ENCODE measurements at places on chromosomes 6 and 20.

DNA sequence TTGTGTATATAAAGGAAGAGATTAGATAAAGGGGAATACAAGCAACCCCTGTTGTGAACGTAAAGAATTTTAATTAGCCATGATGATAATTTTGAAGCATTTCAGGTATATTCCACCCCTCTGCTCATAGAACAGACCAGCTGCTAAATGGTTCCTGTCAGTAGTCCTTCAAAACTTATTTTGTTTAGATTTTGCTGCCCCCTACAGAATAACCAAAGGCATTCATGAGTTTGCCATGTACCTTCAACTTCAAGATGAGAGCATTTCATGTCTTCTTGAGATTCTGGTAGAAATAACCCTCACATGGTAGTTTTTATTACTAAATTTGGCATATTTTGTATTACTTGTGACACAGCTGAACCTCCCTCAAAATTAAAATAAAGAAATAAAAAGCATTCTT is 1586.7 kb downstream of the HACE1 start:
- DNase-seq = no peak

DNA sequence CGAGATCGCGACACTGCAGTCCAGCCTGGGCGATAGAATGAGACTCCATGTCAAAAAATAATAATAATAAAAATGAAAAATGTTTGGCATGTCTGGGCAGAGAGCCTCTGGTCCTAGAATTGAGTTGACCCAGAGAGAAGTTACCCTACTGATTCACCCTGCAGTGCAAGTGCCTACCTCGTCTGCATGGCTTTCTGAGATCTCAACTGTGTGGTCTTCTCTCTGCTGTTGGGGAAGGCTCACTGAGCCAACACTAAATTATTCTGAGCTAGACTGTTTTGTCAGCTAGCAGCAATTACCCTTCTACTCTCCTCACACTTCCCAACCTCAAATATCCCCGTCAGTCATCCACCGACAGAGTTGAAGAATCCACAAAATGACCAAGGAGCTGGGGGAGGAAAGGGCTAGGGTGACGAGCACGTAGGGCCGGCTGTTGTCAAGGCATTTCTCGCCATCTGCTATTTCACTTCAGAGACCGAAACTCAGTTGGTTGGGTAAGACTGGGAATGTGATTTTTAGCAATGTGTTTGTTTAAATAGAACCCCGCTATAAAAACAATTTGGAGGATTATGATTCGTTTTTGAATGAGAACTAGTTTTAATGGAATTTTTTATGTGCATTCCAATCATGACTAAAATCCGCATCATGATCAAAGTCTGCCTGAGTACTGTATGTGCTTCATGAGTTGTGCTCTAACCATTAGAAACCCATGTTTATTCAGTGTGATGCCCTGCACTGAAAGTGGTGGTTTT is 9.4 kb downstream of the MAS1 start:
- DNase-seq = no peak

- no peak for DNase-seq
Measured at GRCh38 chr6:112409311-112409710, 62.2 kb downstream of the RFPL4B start.

- no peak for DNase-seq
Measured at GRCh38 chr20:62366370-62367135, 559 bp downstream of the LAMA5 start.

DNA sequence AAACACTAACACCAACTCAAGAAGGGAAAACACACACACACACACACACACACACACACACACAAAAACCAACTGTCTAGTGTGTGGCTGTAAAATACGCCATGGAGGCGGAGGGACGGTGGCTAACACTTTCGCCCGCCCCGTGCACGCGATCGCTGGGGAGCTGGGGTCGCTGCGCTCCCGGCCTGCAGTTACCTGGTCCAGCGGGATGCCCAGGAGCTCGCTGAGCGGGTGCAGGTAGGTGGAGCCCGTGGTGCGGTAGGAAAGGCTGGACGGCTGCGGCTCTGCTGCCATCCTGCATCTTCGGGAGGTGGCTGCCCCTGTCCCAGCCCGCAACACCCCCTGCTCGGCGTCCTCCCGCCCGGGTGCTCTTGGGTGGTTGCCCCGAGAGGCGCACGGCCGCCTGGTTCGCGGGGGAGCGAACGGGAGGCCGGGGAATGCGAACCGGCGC is 303 bp downstream of the MBOAT1 start:
- DNase-seq = no peak

GRCh38 chr20:4869290-4870193 is 131.8 kb downstream of the SLC23A2 start:
- no peak for DNase-seq

DNA sequence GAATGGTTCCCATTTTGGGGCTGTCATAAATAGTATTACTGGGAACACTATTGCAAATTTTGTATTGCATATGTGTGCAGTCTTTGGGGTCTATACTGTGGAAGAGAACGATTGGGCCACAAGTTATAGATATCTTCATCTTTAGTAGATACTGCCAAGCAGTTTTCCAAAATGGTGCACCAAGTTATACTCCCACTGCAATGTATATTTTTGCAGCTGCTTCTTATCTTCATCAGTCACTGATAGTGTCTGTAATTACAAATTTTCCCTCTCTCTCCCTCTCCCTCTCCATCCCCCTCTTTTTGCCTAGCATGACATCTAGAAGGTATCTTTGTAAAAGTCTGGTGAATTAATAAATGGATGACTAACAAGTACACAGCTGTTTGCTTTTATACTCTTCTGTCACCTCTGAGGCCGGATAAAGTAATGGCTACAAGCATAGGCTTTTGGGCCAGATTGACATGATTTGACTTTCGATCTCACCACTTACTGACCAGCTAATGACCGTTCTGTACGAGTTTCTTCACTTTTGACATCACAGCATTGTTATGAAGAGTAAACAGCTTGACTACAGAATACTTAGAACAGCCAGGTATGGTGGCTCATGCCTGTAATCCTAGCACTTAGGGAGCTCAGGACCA is 113.3 kb upstream of the SLC2A12 start:
- peak; percentile 60 for DNase-seq

GRCh38 chr6:160081398-160081797 is 40.2 kb upstream of the SLC22A1 start:
- no peak for DNase-seq

GRCh38 chr6:12066297-12066696 is 54.2 kb downstream of the HIVEP1 start:
- DNase-seq = no peak

GRCh38 chr6:138654715-138655634 is 118.6 kb upstream of the CCDC28A start:
- peak; percentile 81 for DNase-seq

DNA sequence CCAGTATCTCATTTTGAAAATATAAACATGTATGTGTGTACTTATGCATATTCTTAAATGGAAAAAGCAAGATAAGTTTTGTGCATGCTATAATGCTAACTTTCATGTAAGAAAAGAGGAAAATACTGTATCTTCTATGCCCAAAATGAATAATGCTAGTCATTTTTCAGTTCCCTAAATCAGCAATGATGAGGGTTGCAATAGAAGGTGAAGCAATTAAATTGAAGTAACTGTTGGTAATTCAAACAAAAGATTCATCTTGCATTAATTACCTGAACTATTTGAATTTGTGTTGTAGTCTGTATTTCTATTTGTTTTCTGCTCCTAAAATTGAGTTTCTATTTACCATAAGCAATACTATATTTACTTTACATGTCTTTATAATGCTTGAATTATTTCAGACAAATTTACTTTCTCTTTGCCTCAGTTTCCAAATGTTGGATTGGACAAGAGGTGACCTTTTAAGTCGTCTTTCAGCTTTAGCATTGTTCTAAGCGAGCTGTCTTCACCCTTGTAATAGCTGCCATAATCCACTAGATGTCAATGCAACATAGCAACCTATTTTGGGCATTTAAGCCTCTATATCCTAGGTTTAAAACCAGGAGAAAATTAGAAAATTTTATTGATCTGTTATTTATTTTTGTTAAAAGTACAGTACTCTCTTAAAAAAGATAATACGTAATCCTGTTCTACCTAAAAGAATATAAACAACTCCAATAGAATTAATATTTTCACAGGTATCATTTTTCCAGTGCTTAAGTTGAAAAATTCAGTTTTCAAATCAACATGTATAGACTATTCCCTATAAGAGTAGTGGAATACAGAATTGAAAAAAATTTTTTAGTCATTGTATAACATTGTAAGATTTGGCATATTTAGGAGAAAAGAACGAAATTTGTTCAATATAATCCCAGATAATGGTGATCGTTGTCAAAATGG is 52.3 kb upstream of the IFNGR1 start:
- peak; percentile 85 for DNase-seq

- DNase-seq = no peak
Measured at GRCh38 chr6:151018046-151018445, 152.5 kb downstream of the MTHFD1L start.

DNA sequence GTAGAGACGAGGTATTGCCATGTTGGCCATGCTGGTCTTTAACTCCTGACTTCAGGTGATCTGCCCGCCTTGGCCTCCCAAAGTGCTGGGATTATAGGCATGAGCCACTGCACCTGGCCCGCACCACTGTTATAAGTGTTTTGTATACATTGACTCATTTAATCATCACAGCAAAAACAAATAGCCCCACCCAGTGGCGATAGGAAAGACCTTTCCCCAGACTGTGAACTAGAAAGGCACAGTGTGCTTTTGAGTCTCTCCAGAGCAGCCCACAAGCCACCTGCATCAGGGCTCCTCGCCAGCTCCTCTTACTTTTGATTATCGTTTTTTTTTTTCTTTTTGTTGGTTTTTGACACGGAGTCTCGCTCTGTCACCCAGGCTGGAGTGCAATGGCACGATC is 27.9 kb upstream of the ZFP64 start:
- DNase-seq = no peak

DNA sequence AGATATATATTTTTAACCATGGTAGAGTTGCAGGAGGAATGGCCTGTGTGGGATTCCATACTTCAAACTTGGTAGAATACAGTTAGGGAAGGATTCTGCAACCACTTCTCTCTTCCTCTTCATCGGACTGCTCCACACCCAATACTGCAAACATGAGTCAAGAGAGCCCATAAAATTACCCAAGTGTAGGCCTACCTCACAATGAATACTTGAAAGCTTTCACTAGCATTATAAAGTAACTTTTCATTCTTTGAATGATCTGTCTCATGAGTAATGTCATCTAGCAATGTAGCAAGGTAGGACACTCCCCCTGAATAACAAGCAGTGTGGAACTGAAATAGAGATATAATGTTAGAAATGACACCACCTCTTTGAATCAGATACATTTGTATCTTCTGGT is 79.4 kb downstream of the FOXC1 start:
- DNase-seq = peak; percentile 40

GRCh38 chr20:50389438-50389807 is 120.8 kb upstream of the PTPN1 start:
- DNase-seq = no peak

GRCh38 chr6:139990026-139990686 is 615.7 kb upstream of the CITED2 start:
- peak; percentile 73 for DNase-seq

DNA sequence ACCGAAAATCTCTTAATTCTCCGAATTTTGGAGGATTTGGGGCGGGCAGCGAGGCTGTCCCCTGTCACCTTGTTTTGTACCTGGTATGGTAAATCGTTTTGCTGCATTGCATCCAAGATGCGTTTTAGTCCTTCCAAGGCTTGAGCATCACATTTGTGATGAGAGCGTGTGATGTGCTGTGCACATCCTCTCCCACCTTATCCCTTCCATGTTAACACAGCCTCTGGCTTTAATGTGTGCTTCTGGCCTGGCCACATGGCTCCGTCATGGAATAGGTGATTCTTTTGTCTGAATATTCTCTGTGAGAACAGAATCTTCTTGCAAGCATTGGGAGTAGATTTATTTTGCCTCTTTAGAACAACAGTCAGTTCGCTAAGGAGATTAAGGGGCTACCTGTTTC is 763 bp downstream of the TMEM14A start:
- no peak for DNase-seq

GRCh38 chr6:142855893-142856623 is 88.9 kb downstream of the HIVEP2 start:
- DNase-seq = no peak

DNA sequence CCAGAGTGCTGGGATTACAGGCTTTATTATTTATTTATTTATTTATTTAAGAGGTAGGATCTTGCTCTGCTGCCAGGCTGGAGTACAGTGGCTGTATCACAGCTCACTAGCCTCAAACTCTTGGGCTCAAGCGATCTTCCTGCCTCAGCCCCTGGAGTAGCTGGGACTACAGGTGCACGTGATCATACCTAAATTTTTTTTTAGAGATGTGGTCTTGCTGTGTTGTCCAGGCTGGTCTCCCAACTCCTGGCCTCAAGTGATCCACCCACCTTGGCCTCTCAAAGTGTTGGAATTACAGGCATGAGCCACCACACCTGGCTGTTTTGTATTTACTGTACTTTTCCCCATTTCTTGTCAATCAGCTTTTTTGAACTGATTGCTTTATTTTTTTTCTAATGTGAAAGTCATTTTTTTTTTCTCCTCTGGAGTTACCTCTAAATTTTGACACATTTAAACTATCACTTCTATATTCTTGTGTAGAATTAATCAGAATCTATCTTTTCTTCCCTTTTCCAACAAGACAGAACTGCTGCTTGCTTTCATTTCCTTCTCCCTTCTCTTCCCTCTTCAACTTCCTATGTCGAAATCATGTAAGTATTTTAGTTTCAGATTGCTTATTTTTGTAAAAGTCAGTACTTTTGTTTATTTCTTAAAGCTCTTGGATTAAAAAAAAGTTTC is 12.0 kb downstream of the PANK2 start:
- DNase-seq = peak; percentile 58

DNA sequence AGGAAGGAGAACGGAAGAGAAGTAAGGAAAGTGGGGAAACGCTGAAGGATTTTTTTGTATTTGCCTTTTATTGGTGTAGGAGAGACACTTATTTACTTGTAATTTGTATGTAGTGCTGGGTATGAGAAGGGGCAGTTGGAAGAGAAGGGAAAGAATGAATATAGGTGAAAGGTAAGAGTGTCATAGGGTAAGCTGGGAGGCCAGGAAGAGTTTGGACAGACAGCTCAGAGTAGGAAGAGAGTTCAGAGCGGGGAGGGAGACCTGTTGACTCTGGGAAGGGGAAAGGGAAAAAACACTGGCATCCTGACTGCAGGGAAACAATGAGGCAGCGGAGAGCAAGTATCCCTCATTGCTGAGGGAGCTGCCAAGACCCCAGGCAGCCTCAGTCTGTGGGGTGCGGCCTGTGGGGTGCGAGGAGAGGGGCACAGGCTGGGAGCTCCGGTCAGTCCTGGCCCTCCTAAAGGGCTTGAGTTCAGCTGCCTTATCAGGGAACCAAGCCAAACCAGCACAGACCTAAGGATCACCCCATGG is 3.1 kb downstream of the TRAF3IP2 start:
- no peak for DNase-seq

- no peak for DNase-seq
Measured at GRCh38 chr6:3546121-3546520, 89.3 kb upstream of the SLC22A23 start.

- no peak for DNase-seq
Measured at GRCh38 chr6:105429676-105430075, 26.8 kb upstream of the PREP start.

Measured in suppressor macrophage treated with lipopolysaccharide for 1 hour (primary cell).